ENCODE measurements at places on chromosomes 2 and 18.
A peak's percentile ranks its signal among the peaks of the same experiment; 100 is the strongest.

- no peak for DNase-seq
These were observed 23.0 kb upstream of the ACKR3 start for GRCh38 chr2:236546561-236547002.

- DNase-seq = no peak
These were observed 16.0 kb downstream of the CYRIA start for GRCh38 chr2:16649353-16650286.

- DNase-seq = no peak
These were observed 170.2 kb downstream of the ATAD2B start for GRCh38 chr2:23756593-23757292.

- DNase-seq = no peak
These were observed 44.9 kb downstream of the PTPN2 start for GRCh38 chr18:12839057-12839525.

DNA sequence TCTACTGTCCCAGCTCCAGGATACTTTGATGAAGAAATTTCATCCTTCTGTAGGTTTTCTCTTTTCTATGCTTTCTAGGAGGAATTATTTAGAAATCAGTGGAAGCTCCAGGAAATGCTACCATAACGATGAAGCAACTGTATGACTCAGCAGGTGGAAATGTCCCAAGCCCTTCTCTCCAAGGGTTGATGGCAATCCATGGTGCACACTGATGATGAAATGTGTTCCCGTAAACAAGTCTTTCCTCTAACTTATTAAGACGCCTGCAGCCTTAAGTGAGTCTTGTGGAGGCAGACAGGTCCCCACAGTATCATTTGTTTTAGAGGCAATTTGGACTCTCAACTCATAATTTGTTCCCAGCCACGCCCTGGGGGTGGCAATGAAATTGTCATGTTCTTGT is 777.6 kb upstream of the SOX11 start:
- DNase-seq = no peak

- no peak for DNase-seq
These were observed 89.5 kb downstream of the SLC4A10 start for GRCh38 chr2:161713706-161714105.

- DNase-seq = no peak
These were observed 25.1 kb upstream of the PLB1 start for GRCh38 chr2:28470759-28471158.

- DNase-seq = no peak
These were observed 659.8 kb downstream of the CPS1 start for GRCh38 chr2:211216221-211216620.

DNA sequence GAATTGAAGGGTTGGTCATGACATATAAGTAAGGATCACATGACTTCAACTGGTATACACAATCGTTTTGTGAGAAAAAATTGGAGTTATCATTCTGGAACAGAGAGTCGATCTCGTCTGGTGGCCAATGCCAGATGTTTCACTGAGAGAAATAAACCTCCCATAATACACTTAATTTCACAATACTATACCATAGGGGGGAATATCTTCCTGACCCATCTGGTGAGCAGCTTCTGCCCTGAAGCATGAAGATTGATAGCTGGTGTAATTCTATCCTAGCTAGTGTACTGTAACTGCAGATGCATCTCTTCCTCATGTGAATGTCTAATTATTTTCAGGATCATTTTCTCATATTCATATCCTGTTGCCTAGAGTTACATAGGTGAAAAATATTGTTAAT is 15.7 kb upstream of the CDH7 start:
- DNase-seq = no peak

GRCh38 chr2:111054791-111055691 is 65.7 kb upstream of the BCL2L11 start:
- no peak for DNase-seq

- no peak for DNase-seq
These were observed 71.0 kb downstream of the IL1R2 start for GRCh38 chr2:102062802-102063201.

DNA sequence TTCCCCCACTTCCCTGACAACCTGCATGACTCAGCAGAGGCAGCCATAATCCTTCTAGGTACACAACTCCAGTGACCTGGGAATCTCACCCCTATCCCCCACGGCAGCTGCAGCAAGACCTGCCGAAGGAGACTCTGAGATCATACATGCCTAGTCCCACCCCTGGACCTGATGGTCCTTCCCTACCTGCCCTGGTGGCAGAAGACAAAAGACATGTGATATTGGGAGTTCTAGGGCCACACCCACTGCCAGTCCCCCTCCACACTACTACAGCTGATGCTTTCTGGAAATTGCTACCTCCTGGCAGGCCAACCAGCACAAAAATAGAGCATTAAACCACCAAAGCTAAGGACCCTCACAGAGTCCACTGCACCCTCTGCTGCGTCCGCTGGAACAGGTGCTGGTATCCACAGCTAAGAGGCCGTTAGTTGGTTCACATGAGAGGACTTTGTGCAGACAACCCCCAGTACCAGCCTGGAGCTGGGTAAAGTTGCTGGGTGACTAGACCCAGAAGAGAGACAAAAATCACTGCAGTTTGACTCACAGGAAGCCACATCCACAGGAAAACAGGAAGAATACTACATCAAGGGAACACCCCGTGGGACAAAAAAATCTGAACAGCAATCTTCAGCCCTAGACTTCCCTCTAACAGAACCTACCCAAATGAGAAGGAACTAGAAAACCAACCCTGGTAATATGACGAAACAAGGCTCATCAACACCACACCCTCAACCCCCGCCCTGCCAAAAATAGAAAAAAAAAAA is 12.5 kb downstream of the MARCO start:
- DNase-seq = no peak

GRCh38 chr2:39139511-39140237 is 18.8 kb upstream of the SOS1 start:
- no peak for DNase-seq

DNA sequence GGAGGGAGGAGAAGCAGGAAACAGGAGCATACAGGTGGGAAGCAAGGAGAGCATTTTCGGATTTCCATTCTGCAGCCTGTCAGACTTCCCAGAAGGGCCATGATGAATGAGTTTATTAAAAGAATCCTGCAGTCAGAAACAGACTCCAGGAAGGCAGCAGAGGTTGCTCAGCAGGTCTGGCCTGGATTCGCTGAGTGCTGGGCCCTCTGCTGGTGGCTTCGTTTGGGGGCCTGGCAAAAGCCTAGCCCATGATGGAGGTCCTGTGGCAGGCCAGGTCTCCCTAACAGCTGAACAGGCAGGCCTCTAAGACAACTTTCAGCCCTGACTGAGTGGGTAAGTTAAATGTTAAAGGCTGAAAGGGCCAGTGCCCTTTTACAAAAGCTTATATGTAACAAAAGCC is 108.2 kb upstream of the CAPN13 start:
- no peak for DNase-seq

- DNase-seq = no peak
These were observed 43.0 kb downstream of the TNFRSF11A start for GRCh38 chr18:62368100-62368499.

- no peak for DNase-seq
These were observed 408.7 kb upstream of the NRP2 start for GRCh38 chr2:205273627-205274026.

GRCh38 chr2:27833931-27834330 is 56.3 kb downstream of the RBKS start:
- no peak for DNase-seq

GRCh38 chr18:78199611-78200010 is 780.0 kb upstream of the SALL3 start:
- no peak for DNase-seq

DNA sequence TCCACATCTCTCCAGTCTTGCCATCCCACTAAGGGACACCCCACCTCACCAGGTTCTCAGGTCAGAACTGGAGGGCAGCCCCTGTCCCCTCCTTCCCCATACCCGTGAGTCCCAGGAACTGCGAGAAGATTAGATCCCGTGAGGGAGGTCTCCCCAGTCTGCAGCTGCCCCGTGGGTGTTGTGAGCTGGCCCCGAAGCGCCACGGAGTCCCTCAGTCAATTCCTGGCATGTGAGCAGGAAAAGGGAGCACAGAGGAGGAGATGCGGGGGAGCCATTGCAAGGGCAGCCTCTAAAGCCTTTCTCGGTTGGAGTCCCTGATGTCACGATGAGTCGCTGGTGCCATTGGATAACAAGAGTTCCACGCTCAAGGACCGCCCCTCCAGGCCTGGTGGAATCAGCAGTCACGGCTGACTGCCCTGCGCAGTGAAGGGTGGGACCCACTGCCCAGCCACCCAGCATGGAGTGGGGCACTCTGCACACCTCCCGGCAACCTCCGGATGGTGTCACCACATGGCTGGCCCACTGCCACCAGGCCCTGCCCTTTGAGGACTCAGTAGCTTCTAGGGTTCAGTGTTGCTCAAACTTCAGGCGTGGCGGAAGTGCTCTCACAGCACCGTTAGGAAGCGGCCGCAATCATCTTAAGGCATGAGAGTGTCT is 434.9 kb upstream of the MYT1L start:
- DNase-seq = no peak

- DNase-seq = peak; percentile 16
These were observed 550.7 kb downstream of the RNF144A start for GRCh38 chr2:7467782-7468447.

DNA sequence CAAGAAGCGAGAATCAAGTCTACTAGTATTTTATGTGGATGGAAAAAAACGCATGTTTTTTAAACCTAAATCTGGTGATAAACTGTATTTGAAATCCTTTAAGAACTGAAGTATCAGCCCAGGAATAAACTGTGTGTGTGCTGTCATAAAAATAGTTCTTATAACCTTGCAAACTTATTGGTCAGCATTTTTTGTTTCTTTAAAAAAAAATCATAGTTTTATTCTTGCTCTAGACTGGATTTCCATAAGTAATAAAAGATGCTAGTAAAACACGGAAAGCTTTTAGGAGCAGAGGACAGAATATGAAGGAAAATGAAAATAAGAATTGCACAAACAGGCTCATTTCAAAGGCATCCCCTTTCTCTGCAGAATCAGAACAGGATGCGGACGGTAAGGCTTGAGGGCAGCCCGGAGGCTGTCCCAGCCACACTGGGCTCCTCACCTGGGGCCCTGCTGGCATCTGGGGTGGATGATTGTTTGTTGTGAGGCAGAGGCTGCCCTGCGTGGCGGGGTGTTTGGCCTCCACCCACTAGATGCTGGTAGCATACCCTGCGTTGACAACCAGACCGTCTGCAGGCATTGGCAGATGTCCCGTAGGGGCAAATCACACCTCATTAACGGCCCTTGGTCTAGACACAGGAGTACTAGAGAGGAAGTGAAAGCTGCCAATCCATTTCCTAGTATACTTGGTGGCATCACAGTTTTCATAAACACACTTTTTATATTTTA is 52.5 kb downstream of the MBP start:
- DNase-seq = no peak

DNA sequence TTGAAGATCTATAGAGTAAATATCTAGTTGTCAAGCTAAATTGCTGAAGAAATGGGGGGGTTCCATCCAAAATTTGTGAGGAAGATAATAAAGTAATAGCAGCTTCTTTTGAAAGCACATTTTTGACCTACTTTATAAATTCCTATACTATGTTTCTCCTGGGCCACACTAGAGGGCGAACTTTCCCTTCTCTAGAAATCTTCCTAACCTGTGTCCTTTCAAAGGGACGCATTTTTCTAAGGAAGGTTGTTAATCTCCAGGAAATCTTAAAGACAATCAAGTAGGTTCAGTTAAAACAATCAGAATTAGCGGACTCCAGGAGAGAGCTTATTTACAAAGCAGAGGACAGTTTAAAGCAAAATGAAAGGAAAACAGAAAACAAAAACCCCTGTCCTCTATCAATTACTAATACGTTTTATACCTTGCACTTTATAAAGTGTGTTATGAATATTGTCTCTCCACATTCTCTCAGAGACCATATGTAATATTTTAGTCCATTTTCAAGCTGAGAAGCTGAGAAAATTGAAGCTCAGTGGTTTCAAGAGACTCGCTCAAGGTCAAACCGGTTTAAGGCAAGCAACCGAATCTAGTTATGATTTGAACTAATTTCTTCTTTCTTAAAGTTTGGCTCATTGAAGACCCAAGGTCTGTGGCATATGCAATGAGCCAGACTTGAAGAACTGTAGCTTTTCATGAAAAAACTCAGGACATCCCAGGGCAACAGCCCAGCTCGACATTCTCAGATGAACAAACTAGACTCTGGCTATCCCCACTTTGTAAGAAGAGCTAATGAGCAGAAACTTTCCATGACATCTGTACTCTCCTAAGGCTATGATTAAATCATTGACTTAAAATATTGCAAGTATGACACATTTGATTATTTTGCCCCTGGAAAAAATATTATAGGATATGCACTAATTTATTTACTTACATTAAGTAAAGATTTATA is 273.6 kb downstream of the PAX3 start:
- DNase-seq = no peak

DNA sequence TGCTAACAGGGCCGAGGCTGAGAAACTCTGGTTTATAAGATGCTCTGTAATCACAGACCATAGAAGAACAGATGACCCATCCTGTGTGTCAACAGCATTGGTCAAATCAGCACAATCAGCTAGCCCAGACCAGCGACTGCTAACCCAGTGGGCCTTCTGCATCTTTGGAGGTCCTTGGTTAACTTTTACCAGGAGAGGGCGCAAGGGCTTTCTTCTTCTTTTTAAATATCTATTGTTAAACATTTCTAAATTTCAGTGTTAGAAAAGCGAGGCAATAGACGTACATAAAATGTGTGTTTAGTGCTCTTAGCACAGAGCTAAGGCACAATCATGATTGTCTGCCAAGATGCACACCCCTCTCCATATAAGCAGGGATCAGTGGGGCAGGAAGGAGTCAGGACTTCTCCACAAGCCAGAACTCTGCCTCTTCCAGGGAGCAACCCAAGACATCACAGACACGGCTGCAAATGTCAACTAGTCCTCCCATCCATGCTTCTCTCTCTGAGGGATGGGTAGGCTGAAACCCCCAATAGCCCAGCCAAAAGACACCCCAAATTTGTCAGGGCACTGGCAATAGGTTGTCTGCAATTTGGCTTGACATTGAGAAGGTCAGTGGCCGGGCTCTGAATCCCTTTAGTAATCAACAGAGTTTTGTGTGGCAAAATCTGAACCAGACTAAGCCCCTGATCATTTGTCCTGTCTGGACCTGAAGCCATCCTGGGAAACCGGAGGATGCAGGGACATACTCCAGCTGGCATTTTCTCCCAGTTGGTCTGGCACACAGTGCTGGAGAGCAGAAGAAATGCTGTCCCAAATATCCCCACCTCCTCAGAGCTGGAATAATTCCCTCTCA is 188.2 kb downstream of the BCL2 start:
- no peak for DNase-seq

- no peak for DNase-seq
These were observed 20.1 kb upstream of the TTC39C start for GRCh38 chr18:23994361-23994902.

DNA sequence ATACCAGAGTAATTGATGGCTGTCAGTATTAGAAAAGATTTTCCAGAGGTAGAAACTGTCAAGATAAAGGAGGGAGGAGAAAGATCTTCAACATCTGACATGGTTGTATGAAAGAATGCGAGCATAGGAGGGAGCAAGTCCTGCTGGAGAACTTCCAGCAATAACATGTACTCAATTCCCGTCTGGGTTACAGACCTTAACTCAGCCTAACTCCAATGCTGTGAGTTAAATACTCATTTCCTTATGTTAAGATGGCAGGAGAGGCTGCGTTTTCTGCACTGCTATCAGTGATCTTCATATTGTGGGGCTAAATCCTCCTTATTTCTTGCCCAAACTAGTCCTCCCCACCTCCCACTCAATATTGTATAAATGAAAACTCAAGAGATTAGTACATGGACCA is 6.7 kb upstream of the CERS6 start:
- DNase-seq = no peak
